Stimulated activated CD8-positive, alpha-beta memory T cell treated with anti-CD3 and anti-CD28 coated beads, Interleukin-2, amount 100 ng/mL, for 48 hours (primary cell): ENCODE measurements at places on chromosomes 1 and 21.

DNA sequence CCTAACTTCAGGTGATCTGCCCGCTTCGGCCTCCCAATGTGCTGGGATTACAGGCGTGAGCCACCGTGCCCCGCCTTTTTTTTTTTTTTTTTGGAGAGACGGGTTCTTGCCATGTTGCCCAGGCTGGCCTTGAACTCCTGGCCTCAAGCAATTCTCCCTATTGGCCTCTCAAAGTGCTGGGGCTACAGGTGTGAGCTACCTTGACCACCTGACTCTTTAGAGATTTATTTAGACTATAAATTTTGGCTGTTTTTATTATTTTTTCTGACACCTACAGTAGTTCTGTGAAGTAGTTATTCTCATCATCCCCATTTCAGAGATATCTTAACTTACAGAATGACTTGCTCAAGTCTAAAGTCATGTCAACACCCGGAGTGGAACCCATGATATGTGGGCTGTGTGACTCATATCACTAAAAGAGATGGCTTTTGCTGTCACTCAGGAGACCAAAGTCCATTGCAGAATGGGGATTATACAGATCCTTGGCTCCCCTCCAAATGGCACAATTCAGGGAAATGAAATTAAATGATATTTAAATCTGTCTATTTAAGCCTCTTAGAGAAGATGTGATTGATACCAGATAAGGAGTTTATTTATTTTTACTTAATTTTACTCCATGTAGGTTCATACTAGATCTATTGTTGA is 93.2 kb downstream of the CTH start:
- no peak for DNase-seq

GRCh38 chr1:165539908-165540307 is 3.9 kb upstream of the LRRC52 start:
- no peak for DNase-seq

DNA sequence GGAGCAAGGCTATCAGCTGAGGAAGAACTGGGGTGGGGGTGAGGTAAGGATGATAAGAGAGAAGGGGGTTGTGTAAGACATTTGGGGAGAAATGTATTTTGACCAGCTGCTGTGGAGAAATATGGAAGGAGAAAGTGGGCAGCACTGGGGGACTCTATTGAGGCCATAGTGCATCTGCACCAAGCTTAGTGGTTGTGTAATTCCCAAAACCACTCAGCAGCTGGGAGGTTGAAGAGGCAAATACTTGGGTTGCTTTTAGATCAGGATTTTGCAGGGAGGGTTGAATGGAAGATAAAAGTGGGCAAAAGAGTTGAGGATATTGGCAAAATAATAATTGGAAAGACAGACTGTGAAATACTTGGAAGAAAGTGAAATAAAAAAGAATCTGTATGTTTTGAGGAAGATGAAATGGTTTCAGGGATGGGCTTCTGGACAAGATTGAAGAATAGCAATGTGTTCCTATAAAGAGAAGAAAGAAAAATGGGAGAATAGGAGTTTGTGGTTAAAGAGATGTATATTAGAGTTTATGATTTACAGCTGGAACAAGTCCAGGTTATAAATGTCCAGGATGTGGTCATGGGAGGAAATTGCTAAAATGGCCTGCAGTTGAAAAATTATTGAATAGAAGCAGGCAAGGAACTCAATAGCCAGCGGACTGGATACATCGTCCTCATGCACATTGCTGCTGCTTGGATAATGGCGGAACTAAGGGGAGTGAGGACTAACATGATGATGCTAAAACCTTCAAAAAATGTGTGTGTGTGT is 162.7 kb downstream of the DNM3 start:
- DNase-seq = no peak

GRCh38 chr1:230864441-230864840 is 3.9 kb downstream of the C1orf198 start:
- DNase-seq = no peak

GRCh38 chr1:55045430-55045829 is 6.1 kb downstream of the PCSK9 start:
- DNase-seq = no peak
